Stimulated activated CD8-positive, alpha-beta memory T cell treated with anti-CD3 and anti-CD28 coated beads, Interleukin-4, amount 100 ng/mL, for 4 hours (primary cell): ENCODE measurements at places on chromosomes 16 and 17.

- no peak for DNase-seq
These were observed 29.0 kb downstream of the PLCD3 start for GRCh38 chr17:45103269-45103795.

- DNase-seq: no peak
These were observed 35.7 kb upstream of the MEAK7 start for GRCh38 chr16:84540194-84540593.

- DNase-seq: no peak
These were observed 53.0 kb downstream of the TMC6 start for GRCh38 chr17:78075545-78075944.

- no peak for DNase-seq
These were observed 28.6 kb upstream of the XYLT1 start for GRCh38 chr16:17499223-17499902.

DNA sequence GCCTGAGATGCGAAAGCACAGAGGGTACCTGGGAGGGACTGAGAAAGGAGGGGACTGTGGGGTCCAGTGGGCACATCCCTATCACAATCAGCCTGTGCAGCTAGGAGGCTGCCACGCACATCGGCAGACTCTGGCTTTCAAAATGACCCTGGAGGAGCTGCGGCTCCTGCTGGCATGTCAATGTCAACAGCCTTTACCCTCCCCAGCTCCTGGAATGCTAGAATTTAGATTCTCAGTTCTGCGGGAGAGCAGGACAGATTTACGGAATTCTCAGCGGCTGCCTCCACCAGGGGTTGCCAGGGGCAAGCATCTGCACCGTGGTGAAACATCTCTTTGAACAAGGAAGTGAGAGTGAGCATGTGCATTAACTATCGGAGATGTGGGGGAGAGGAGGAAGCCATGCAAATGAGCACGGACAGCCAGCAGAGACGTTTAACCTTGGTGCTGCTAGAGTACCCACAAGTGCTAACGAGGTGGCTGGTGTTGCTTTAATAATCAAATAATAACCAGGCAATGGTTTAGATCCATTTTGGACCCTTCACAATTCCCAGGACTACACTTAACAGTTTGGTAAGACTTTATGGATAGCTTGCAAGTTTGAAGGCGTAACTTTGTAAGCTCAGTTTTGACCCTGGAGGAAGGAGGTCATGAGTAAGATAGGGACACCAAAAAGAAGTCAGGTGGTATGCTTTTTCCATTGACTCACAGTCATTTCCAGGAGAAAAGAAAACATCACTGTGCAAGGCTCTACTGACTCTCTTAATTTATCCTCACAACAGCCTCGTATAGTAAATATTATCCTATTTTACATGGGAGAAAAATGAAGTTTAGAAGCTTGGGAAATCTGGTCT lies 54.1 kb downstream of the XYLT1 start:
- no peak for DNase-seq

DNA sequence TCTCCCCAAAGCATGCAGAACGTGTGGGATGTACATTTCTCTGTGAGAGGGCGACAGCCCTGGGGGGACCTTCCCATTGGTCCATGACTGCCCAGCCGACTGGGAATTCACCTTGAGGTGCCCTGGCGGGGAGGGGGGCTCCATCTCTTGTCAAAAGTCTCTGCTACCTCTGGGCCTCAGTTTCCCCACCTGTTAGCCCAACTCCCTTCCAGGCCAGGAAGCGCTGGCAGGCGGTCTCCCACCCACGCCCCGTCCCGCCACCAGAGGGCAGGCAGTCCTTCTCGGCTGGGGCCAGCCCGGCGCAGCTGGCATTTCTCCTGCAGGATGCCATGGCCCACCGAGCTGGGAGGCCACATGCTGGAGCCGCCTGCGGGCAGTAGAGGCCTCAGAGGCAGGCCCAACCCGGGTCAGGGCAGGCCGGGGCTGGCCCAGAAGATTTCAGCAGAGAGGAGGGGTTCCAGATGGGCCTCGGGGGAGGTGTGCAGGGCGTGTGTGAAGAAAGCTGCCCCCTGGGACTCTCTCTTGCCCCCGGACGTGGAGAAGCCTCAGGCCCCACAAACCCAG lies 16.6 kb downstream of the CD7 start:
- DNase-seq: no peak

- DNase-seq: no peak
These were observed 8.7 kb downstream of the EIF1 start for GRCh38 chr17:41697122-41697962.
